ENCODE measurements at places on chromosomes 3 and 15.

- DNase-seq: no peak
These were observed 668 bp downstream of the THRB start for GRCh38 chr3:24493746-24494617.

DNA sequence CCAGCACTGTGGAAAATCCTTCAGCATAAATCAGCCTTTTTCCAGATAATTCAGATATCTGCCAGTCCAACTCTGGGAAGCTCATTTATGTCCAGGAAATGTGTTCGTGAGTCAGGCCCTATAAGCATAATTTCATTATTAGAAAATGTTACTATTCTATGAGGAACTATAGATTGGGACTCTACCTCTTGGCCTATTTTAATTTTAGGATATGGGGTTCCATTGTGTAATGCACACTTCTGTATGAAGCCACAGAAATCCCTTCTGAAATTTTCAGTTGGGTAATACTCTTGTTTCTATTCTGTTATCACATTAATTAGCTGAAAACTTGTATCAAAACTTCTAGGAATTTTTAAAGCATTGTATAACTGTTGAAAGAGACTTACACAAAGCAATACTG lies 43.9 kb upstream of the IL12A start:
- DNase-seq: no peak

DNA sequence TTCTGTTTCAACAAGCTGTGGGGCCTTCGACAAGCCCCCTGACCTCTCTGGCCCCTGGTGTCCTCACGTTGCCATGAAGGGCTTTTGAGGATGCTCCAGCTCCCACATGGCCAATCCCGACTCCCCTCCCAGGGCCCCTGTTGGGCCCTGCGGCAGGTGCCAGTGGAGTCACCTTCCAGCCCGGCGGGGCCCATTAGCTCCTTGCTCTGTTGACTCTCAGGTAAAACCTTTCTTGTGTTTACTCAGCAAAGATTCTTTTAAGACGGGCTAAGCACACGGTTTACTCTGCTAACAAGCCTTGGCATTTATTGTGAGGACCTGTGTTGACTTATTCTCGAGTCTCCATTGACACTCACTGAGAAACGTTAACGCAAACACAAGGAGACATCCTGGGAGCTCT lies 15.0 kb downstream of the RPLP1 start:
- DNase-seq: no peak

- no peak for DNase-seq
These were observed 2.7 kb downstream of the TYRO3 start for GRCh38 chr15:41561777-41562145.

DNA sequence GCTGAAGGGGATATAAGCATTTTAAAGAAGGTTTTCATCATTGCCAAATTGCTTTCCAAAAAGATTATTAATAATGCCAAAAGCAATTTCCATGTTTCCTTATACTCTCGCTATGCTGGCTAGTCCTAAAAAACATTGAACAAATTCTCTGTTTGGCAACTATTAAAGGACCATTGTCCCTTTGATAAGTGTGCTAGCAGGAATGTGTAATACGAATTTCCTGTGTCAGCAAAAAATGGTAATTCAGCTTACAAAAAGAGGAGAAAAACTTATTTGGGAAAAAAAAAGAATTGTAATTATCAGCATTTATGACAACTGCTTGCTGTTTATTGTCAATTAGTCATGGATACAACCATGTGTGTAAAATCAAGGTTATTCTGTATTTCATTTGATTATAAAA lies 138.6 kb downstream of the TBL1XR1 start:
- no peak for DNase-seq

- peak; percentile 31 for DNase-seq
These were observed 658 bp downstream of the EOGT start for GRCh38 chr3:69012800-69013252.

GRCh38 chr3:33383951-33384350 lies 56.3 kb downstream of the UBP1 start:
- DNase-seq: no peak

DNA sequence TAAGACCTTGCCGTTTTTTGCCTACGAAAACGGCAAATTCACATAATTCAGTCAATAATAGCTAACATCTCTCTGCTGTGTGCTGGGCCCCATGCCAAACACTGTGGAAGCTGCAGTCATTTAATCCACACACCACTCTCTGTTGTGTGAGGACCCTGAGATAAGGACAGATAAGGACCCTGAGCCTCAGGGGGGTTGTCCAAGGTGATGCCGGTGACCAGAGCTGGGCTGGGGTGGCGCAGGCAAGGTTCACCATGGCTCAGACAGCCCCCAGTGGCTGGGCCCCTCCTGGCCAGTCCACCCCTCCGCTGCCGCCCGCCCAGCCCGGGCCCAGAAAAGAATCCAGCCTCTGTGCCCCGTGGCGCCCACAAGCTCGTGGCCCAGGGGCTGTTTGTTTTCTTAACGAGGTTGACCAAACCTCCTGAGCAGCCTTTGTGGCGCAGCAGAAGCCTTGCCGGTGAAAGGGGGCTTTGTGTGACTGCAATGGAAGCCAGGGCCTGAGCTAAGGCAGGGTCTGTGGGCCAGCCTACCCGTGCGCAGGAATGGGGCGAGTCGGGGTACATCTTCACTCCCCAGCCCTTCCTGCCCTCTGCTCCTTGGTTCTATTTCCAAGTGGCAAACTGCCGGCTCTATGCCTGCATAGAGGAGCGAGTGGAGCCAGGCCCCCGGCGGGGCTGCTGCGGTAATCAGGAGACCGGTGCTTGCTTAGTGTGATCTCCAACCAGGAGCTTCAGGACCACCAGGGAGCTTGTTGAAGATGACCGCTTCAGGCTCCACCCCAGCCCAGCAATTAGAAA lies 4.4 kb upstream of the SNX22 start:
- DNase-seq: no peak

DNA sequence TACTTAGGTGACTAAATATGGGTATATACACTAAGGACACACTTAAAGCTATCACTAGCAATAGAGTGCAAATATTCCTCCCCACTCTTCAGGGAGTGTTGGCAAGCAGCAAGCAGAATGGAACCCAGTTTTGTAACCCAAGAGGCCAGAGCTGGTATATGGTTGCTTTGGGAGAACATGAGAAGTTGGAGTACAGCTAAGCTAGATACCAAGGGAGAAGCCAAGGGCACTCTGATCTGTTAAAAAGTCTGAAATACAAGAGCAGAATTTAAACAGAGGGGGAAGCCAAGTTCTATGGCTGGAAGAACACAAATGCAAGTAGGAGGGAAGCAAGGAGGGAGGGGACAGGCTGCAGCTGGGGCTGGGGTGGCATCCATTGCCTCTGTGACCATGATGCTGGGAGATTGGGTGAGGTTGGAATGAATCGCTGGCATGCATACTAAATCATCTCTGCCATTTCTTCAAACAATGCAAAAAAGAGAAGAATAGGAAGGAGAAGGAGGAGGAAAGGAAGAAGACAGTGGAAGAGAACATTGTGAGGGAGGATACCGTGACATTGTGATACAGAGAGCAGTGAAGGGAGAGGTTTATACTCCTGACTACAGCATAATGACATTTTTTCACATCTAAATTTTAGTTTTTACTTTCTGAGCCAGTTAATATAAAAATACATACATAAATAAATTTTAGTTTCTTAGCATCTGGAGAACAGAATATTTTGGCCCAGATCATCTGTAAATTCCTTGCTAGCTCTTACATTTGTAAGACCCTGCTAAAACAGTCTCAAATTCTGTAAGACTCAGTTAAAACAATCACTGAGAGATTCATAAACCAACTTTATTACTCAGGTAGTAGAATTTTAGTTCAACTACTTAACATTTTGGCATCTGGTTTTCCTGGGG lies 9.0 kb upstream of the ANXA2 start:
- no peak for DNase-seq

GRCh38 chr3:78728406-78729145 lies 1039.2 kb downstream of the ROBO1 start:
- no peak for DNase-seq

- no peak for DNase-seq
These were observed 296.2 kb downstream of the FHIT start for GRCh38 chr3:60955034-60955433.

DNA sequence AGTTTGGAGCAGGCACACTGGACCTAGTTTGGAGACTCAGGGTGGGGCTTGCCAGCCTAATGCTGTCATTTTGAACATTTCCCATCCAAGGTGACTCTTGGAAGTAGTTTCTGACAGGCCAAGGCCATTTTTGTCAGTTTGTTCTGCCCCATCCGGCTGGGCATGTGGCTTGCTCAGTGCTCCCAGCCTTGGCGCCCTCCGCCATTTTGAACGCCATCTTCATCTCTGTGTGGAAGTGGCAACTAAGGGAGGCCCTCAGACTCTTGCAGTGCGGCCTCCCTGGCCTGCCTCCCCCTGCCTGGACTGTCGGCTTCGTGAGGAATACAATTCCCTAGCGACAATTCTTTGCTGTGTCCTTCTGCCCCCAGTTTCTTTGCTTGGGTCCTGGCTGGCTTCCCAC lies 150.6 kb upstream of the RGMA start:
- no peak for DNase-seq

DNA sequence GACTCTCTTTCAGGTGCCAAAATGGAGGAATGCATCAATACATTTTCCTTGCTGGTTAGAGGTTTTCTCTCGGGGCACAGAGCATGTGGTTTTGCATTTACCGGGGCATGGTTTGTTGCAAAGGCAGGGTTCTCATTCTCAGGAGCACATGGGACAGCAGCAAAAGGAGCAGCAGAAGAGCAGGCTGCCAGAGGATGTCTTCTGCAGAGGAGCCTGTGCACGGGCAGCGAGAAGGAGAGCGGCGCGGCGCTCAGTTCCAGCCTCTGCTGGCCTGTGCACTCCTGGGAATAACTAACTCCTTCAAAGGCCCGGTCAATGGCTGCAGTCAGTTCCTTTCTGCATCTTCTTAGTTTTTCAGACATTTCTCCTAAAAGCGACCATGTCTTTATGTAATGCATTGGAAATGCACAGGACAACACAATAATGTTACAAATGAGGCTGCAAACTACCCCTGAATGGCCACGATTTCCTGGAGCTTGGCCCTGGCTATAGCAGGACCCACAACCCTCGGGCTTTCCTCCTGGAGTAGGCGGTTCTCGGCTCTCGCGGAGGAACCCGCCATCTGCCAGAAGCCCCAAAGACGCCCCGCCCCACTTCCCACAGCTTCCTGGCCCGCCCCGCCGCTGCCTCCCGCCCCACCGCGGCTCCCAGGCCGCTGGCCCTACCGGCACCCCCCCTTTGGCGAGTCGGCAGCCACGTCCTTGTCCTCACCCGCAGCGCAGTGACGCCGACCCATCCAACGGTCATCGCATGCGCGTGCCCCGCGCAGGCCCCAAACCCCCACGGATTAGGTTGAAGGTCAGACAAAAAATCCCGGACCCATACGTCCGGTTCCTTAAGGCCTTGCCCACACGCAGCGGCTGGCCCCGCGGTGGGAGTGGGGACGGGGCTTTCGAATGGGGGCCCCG lies at the start of gene C3orf62:
Gene C3orf62, minus strand, starts transcription at position 758 of the 908 bp plus-strand sequence. Its CDS starts 360 bp downstream, at position 398.
- peak; percentile 94 for DNase-seq

GRCh38 chr3:150870406-150870805 lies 34.8 kb downstream of the MINDY4B start:
- no peak for DNase-seq

- no peak for DNase-seq
These were observed 22.9 kb downstream of the EXOG start for GRCh38 chr3:38519000-38519399.

GRCh38 chr15:80855206-80855605 lies 76.0 kb downstream of the CEMIP start:
- no peak for DNase-seq

DNA sequence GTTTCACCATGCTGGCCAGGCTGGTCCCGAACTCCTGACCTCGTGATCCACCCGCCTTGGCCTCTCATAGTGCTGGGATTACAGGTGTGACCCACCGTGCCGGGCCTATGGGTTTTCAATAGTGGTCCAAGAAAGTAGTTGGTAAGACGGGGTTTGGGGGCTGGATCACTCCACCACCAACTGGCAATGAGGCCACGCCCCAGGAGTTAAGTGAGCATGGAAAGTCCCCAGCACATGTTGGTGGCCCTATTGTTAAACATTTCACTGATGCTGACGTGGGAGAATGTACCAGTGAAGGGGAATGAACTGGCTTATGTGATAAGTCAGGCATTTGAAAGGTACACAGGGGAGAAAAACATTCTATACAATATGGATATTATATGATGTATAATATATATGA lies 80.4 kb downstream of the CHRD start:
- DNase-seq: no peak

DNA sequence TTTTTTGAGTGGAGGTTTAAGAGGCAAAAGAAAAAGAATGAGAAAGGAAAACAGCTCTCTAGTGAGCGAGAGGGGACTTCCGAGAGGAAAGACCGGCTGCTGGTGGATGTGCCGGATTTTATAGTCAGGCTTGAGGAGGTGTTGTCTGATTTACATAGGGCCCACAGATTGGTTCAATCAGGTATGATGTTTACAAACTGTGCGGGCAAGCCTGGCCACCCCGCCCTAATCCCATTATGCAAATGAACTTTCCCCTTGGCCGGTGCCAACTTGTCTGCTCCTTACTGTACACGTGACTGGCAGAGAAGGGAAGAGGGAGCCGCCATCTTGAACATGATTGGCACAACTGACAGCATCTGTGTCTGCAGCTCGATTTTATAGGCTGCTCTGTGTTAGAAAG lies 44.7 kb downstream of the FAM43A start:
- DNase-seq: no peak

GRCh38 chr3:70580021-70580420 lies 267.6 kb upstream of the MDFIC2 start:
- DNase-seq: no peak

DNA sequence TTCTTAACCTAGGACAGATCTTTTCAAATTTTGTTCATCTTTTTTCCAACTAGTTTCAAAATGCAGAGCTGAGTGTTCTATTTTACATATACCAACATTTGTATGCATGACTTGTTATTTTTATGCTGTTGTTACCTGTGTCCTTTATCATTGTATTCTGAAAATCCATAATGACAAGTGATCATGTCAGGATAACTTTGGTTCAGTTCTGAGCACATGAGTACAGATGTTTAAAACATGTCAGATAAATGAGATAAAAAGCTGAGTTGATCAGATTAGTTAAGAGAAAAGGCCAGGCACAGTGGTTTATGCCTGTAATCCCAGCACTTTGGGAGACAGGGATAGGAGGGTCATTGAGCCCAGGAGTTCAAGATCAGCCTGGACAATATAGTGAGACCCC lies 204.9 kb downstream of the SSR3 start:
- DNase-seq: no peak

- DNase-seq: no peak
These were observed 55.9 kb downstream of the C3orf20 start for GRCh38 chr3:14730703-14731382.

GRCh38 chr3:121630355-121630754 lies 30.3 kb downstream of the HCLS1 start:
- DNase-seq: no peak

DNA sequence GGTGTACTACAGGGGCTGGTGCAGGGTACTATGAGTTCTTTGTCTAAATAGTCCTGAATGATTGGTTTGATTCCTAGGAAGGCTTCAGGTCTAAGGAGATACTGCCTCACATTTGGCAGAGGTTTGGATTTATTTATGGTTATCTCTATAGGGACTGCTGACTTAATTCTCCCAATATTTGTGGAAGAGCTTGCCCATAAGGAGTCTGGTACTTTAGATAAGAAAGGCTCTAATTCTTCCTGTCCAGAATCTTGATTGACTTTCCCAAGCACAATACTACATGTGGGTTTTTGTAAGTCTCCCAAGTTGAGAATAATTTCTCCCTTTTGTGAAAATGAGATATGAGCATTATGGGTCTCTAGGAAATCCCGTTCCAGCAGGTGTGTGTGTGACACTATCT lies 36.7 kb upstream of the AP4E1 start:
- DNase-seq: no peak

- DNase-seq: no peak
These were observed 50.2 kb upstream of the SI start for GRCh38 chr3:165128544-165128943.

- no peak for DNase-seq
These were observed 148.5 kb downstream of the DUT start for GRCh38 chr15:48479751-48480150.
